NCI-H460 (cell line): ENCODE measurements at places on chromosomes 5 and 9.

DNA sequence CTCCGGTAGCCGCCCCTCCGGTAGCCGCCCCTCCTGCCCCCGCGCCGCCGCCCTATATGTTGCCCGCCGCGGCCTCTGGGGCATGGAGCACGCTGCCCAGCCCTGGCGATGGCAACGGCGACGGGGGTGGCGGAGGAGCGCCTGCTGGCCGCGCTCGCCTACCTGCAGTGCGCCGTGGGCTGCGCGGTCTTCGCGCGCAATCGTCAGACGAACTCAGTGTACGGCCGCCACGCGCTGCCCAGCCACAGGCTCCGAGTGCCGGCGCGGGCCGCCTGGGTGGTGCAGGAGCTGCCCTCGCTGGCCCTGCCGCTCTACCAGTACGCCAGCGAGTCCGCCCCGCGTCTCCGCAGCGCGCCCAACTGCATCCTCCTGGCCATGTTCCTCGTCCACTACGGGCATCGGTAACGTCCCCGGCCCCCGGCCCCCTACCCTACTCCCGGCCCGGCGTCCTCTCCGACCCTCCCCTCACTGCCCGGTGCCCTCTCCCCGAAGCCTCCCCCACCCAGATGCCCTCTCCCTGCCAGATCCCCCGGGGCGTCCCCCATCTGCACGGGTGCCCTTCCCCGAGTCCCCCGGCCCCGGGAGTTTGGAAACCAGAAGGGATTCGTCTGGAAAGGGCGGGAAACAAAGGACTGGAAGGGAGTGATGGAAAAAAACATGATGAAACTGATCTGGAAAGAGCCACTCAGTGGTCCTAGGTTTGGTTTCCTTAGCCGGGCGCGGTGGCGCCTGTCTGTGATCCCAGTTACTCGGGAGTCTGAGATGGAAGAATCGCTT lies 417 bp downstream of the SRD5A1 start:
- DNase-seq = no peak

DNA sequence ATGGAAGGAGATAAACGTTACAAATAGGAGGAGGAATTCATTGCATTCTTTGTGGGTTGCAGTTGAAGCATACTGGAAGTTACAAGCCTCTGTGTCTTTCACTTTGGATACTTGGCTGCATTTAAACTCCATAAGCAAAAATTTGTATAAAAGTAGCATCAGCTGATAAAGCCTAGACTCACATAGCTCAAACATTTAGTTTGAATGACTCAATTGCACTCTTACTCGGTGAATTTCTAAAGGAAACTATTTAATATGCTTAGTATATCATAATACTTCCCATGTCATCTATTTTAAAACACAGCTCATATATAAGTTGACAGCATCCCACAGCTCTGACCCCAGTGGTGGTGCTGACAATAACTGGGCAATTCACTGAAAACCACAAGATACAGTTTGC lies 596.6 kb upstream of the ZNF608 start:
- DNase-seq = no peak

DNA sequence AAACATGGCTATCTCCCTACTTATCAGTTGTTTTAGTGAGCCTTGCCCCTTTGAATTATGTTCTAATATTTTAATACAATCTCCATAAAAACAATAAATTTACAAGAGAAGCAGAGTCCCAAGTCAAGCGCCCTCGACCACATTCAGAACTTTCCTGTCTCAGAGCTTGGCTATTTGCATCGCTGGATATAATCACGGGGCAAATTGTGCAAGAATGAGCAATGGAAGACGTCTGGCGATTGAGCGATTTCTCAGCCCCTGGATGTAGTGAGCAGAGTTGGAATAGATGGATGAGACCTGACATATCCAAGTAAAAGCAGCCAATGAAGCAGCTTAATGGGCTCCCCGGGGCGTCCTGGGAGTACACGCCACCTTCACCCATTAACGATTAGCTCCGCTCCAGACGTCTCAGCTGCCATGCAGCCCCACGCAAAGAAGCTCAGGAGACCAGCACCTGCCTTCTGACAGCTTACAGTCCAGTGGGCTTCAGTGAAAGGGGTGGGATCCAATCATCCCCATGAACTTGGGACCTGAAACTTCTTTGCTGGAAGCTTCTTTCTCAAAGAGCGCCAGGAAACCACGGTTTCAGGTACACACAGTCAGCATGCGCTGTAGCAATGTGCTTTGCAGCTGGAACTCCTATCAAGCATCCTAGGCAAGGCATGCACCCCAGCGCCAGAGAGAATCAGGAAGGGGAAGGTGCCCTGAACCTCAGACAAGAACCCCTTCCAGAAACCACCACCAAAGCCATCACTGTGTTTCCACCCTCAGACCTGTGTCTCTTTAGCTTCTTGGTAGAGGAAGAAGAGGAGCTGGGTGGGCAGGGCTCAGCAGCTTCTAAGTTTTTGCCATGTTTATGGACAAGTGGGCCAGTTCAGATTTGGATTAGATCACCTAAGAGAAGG lies 92.0 kb upstream of the IRX4 start:
- no peak for DNase-seq

DNA sequence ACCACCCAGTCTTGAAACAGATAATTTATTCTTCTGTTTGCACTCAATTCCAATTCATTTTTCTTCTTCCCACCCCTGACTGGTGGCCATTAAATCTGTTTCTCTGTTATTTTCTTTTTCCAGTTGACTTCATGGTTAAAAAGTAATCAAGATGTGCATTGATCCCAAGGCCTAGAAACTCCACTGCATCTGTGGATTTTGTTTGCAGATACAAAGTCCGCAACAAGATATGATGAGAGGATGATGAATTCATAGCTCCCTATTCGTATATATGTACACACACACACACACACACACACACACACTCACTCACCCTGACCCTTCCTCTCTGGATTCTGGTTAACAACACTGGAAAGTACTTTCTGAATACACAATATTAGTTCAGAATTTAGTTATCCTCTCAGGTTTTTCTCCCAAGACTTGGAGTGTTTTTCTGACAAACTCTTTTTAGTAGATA lies 52.4 kb downstream of the CD180 start:
- no peak for DNase-seq

DNA sequence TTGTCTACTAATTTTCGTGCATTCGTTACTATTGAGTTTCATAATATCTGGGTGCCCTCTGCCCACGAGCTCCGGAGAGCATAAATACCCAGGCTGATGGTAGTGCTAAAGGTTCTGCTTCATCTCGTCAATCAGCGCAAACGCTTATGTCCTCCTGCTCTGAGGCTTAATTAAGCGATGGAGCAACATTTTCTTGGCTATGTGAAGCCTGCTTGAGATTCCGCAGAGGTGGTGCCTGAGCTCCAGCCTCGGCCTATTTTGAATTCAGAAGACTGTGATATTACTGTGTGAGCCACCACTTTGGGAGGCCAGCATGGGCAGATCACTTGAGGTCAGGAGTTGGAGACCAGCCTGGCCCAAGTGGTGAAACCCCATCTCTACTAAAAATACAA lies 44.8 kb downstream of the ANXA2R start:
- DNase-seq = no peak

GRCh38 chr9:131589124-131589711 lies 43.9 kb downstream of the PRRT1B start:
- no peak for DNase-seq
